Posterior cingulate gyrus (tissue), 11 donors: ENCODE measurements at places on chromosomes 3 and 15.

DNA sequence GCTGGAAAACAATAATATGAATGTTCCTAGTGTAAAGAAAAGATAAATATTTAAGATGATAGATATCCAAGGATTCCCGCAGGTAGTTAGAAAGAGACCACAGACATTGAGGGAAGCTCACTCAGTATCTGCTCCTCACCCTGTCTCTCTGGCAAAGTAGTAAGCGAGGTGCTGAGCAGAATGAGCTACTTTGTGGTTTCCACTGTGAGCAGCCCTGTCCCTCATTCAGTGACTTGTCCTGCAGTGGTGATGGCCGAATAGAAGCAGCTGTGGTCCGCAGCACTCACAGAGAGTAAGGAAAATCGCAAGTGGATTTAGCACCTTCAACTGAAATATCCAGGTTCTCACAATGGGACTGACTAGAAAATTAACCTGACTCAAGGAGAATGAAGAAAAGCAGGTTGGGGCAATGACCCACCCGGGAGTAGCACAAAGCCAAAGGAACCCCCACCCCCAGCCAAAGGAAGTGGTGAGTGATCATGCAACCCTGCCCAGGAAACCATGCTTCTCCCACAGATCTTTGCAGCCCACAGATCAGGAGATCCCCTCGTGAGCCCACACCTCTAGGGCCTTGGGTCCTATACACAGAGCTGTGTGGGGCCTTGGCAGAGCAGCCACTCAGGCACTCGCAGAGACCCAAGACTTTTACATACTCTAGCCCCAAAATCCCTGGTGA lies 21.8 kb upstream of the SLC25A38 start:
- no peak for DNase-seq

DNA sequence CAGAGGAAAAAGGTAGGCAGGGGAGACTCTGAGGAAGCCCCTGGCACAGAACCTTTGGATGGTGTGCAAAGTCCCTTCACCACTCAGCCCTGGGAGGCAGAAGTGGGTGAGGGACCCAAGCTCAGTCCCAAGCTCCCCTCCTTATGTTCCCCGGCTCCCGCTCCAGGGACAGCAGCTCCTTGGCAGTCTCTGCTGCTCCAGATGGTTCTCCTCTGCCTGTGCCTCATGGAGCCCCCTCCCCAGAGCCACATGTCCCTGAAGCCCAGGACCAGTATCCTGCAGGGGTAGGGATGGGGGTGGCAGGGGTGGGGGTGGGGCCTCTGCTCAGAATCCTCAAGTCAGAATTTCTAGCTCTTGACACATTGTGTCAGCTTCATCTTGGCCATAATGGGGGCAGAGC lies 8.0 kb upstream of the CAMKV start:
- no peak for DNase-seq

DNA sequence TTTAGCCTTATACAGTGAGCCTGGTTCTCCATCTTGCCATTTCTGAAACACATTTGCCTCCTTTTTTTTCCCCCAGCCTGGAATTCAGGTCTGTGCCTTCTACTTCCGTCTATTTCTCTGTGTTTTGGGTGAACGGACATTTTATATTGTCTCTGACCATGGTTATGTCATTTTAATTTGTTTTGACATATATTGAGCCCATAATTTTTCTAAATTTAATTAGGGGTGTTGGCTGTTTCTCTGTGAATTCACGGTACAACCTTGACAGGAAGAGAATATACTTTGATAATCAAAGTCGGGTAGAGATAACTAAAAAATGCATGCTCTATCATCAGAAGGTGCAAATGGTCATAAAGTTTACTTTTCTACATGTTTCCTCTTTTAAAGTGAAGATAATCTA lies 361.4 kb downstream of the VGLL3 start:
- DNase-seq: no peak

DNA sequence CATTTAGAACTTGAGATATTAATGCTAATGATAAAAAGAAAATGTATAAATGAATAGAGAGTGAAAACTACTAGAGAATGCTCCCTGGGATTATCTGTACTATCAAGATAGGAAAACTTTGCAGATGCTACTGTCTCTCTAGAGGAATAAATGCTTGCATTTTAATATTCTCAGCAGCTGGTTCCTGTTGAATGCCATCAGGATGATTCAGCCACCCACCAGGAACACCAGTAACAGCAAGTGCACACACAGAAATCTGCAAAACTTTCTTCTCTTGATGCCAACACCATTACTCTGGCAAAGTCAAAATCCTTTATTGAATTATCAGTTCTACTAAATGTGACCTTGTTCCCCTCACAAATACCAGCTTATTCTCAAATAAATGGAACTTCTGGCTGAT lies 148.4 kb downstream of the TIGIT start:
- DNase-seq: no peak

DNA sequence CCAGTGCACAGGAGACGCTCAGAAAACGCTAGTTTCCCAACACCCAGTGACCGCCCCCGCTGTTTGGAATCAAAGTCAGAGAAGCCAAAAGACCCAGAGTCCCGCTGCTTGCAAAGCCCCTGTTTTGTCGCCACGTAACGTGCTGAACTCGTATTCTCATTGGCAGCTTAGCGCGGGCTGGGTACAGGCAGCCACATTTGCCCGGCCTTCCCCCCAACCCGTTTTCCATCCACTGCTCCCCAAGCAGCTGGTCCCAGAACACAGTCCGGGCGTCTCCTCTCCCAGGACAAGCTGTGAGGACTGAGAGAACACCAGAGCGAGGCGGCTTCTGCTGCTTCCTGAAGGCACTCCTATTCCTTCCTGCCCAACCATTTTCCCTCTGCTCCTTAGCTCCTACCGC lies 54.8 kb downstream of the RASGRF1 start:
- DNase-seq: no peak

- DNase-seq: no peak
Measured at GRCh38 chr15:51156957-51157356, 62.3 kb upstream of the TNFAIP8L3 start.

DNA sequence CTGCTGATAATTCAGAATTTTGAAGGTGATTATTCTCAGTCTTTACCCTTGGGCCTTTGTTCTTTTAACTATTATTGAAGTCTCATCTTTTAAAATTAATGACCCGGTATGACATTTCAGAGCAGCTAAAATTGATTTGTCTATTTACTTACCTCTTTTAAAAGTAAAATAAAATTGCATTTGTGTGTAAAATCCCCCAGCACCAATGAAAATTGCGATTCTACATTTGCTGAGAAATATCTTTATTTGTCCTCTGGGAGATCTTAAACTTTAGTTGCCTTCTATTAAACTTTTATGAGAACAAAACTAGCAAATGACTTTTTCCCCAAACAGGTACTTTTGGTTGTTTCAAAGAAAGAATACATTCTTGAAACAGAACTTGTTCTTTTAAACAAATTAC lies 7.5 kb upstream of the IL5RA start:
- DNase-seq: no peak

DNA sequence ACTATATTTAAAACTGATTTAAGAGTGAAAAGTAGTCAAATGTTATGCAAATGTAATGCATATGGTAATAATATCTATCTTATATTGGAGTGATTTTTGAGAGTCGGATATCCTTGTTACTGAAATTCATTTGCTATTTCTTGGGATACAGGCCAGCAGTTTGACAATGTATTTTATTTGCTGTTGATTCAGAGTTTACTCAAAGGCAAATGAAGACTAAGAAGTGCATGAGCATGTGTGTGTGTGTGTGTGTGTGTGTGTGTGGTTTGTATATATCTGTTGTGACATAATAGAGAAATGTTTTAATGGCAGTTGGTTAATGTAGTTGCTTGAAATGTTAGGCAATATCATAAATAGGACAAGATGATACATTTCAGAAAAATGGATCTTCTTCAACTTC lies 39.0 kb downstream of the UNC13C start:
- no peak for DNase-seq

GRCh38 chr3:45112939-45113338 lies 33.2 kb downstream of the CDCP1 start:
- DNase-seq: no peak

- no peak for DNase-seq
Measured at GRCh38 chr15:88484682-88485331, 17.3 kb downstream of the MRPS11 start.

DNA sequence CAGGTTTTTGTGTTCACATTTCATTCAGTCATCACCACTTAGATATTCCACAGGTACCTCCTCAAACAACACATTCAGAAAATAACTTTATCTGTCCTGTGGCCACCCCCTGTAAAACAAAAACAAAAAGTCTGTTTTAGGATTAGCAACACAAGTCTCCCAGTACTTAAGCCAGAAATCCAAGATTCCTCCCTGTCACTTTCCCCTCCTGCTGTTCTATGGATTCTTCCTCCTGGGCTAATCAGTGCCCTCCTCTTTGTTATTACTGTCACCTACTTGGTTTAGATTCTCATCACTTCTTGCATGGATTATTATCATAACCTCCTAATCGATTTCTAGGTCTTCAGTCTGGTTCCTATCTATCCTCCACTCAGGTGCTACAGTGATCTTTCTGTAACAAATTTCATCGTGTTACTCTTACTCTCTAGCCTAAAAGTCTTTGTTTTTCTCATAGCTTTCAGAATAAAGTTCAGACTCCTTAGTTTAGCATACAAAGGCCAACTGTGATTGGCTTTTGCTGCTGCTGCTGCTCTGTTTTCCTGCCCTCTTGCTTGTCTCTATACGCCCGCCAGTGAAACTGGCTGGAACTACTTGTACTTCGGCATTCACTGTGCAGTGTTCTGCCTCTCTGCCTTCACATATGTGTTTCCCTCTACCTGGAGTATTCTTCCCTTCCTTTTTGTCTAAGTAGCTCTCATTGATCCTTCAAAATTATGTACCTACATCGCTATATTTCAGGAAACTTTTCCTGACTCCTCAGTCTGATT lies 32.2 kb downstream of the PPP2R3A start:
- no peak for DNase-seq

GRCh38 chr15:75211436-75212199 lies 9.9 kb downstream of the C15orf39 start:
- DNase-seq: no peak

GRCh38 chr15:92074101-92074500 lies 220.6 kb downstream of the SLCO3A1 start:
- no peak for DNase-seq

- DNase-seq: no peak
Measured at GRCh38 chr15:83716605-83717004, 62.7 kb downstream of the ADAMTSL3 start.

- DNase-seq: no peak
Measured at GRCh38 chr3:106029954-106030626, 161.3 kb upstream of the CBLB start.

DNA sequence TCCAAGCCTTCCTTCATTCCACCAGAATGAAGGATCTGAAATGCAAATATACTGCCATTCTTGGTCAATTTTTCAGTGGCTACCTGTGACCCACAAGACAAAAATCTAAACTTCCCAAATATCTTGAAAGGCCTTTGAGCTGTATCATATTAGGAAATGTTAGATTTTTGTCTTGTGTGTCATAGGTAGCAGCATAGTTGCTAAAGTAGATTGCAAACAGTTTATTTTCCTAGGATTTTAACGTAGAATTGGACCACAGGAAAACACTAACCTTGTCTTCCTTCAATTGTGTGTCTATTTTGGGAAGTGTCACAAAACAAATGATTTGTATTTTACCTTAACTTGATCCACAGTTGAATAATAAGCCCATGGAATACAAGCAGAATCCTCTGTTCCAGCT lies 42.4 kb downstream of the CP start:
- DNase-seq: no peak

DNA sequence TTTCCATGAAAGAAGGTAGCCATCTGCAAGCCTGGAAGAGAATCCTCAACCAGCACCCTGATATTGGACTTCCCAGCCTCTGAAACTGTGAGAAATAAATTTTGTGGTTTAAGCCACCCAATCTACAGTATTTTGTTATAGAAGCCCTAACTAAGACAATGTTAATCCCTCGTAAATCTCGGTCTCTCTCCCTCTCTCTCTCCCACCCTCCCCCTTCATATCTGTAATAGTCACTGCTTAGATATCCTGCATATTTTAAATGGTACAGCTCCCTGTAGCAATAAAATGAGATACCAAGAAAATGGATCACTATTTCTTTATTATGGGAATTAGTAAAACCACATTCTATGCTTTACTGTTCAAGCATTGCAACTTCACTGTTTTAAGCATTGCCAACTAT lies 21.0 kb upstream of the FAM174B start:
- no peak for DNase-seq

DNA sequence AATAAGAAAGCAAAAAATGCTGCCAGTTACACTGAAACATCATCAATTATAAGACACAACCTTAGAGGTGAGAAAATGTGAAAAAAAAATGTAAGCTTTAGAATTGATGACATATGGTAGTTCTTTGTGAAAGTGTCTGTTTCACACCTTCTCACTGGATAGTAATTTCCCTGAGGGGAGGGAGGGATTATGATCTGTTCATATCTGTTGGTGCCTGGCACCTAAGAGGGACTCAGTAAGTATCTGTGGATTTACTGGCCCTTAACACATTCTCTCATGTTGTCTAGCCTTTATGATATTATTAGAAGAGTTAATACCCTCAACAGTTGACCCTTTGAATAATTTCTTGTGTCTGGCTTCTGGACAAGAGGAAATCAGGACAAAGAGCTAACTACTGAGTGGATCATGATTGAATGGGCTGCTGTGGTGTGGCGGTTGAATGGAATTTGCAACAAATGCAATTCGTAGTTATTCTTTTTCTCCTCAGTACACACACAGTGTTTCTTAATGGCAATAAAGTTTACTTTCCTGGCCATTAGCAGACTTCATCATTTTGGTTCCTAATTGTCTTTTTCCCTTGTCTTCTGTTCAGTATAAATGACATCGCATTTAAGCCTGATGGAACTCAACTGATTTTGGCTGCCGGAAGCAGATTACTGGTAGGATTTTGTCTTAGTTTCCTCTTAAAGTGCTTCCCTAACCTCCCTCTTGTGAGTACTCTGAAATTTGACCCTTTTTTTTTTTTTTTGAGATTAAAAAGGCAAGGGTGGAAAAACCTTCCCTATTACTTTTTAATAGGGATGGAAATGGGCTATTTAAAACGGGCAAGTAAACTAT lies 9.5 kb downstream of the IFT122 start:
- no peak for DNase-seq
